ENCODE measurements at places on chromosomes 2 and 18.

DNA sequence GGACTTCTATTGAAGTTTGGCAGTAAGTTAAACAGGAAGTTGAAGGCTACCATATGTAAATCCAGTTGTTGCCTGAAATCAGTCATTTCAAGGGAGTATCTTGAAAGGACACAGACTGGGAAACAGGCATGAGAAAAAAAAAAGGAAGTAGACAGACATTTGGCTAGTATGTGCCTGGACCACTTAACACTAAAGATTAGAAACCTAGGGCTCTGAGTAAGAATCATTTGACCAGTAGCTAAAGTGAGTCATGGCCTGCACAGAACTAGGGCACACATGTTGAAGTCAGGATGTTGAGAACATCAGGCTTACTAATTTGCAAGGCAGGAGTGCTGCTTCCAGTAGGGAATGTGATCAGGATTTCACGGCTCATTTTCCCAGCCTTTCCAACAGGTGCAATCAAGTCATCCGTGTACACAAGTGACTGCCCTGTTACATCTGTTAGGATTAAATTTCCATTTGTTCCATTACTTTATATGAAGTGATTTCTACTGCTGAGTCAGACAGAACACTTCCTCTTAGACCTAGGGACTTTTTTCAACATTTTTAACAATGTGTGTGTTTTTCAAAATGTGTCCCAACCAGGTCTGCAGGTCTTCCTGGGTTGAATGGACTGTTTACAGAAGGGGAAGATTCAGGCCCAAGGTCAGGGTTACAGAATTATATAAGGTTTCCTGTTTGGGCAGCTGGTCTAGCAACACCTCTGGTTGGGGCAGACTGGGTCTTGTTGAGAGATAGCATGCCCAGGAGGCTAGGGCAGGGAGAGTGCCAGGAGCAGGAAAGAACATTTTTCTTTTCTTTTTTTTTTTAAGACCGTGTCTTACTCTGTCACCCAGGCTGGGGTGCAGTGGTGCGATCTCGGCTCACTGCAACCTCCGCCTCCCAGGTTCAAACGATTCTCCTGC, 145.6 kb downstream of the TGIF1 start:
- DNase-seq = peak; percentile 93

- DNase-seq = no peak
These were observed 857 bp downstream of the DYM start for GRCh38 chr18:49459404-49460171.

- no peak for DNase-seq
These were observed 14.4 kb upstream of the MRPL19 start for GRCh38 chr2:75632091-75632701.

DNA sequence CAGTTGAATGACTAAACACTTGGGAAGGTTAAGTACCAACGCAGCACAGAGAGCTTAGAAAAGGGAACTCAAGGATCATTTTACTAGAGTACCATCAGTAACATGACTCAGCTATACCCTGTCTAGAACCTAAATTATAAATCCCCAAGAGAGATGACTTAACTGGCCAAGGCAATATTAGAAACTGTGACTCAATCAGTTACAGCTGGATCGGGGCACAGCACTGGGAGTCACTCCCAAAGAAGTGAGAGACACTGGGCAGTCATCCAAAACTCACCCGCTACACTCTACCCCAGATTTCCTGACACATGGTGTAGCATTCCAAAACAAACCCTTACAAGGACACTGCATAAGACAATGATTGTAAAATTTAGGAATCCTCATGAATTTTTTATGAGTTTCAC, 17.7 kb downstream of the IWS1 start:
- DNase-seq = peak; percentile 94

DNA sequence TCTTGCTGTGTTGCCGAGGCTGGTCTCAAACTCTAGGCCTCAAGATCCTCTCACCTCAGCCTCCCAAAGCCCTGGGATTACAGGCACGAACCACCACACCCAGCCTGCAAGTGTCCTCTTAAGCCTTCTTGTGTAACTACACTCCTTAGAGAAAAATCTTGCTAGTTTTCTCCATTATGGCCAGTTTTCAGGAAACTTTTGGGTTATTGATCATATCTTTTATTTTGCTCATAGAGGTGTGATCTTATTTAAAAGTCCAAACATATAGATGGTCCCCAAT, 2.4 kb downstream of the SOCS6 start:
- no peak for DNase-seq

DNA sequence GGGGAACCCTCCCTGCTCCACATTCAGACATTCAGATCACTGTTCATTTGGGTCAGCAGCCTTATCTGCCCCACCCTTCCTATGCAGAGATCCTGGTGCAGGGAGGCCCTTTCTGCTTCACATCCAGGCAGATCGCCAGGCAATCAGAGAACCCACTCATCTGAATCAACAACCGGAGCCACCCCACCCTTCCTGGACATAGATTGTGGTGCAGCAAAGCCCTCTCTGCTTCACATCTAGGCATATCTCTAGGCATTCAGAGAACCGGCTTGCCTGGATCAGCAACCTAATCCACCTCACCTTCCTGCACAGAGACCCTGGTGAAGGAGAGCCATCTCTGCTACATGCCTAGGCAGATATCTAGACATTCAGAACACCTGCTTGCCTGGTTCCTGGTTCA, 184.5 kb upstream of the CNTNAP5 start:
- no peak for DNase-seq

DNA sequence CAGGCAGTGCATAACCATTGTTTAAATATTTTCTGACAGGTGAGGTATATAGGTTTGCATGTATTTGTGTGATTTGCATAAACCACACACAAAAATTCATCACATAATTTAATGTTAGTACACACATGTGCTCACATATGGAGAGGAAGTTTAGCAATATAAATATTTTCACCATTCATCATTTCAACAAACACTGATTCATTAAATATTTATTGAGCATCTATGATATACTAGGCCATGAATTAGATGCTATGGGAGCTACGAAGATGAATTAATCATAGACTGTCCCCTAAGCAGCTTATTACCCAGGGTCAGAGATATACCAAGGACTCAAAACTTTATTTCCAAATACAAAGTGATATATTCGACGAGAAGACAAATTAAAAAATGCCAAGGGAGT, 311.6 kb upstream of the PIK3C3 start:
- no peak for DNase-seq

- no peak for DNase-seq
These were observed 532.4 kb upstream of the SALL3 start for GRCh38 chr18:78447211-78447610.

GRCh38 chr2:109173311-109174171, 44.5 kb downstream of the SH3RF3 start:
- peak; percentile 60 for DNase-seq
